Pericardium fibroblast (primary cell): ENCODE measurements at places on chromosomes 16 and 17. TPM values are rescaled to one million over a fixed set of nuclear protein-coding genes. Genes with fewer than 3 reads are reported as not detected.

RAB11FIP4 gene
- total RNA-seq = 0.47 and 20.2 TPM in 2 replicates

AURKB gene
- total RNA-seq = 0.47 and 0.94 TPM in 2 replicates

NLRC3 gene
- not detected in 2 replicates for total RNA-seq

PRR35 gene
- not detected in 2 replicates for total RNA-seq

CD79B gene
- not detected in 2 replicates for total RNA-seq

XAF1 gene
- 9.8 and 14.6 TPM in 2 replicates for total RNA-seq

CX3CL1 gene
- 0.09 and 0.12 TPM in 2 replicates for total RNA-seq

FOXN1 gene
- 0.12 TPM in 1 of 2 replicates, not detected in the other for total RNA-seq

PTX4 gene
- 1.9 TPM in 1 of 2 replicates, not detected in the other for total RNA-seq

SLC38A8 gene
- total RNA-seq = not detected in 2 replicates

TNFRSF17 gene
- not detected in 2 replicates for total RNA-seq

PRR11 gene
- total RNA-seq = 2.0 and 41.4 TPM in 2 replicates

TEX19 gene
- not detected in 2 replicates for total RNA-seq

SLC12A3 gene
- total RNA-seq = not detected in 2 replicates

SYT17 gene
- 1.2 and 1.4 TPM in 2 replicates for total RNA-seq

PRSS36 gene
- total RNA-seq = 0.34 and 1.3 TPM in 2 replicates

SLC5A10 gene
- total RNA-seq = not detected in 2 replicates

RUNDC3A gene
- 0.70 and 0.85 TPM in 2 replicates for total RNA-seq

KRT28 gene
- not detected in 2 replicates for total RNA-seq

SNAI3 gene
- total RNA-seq = not detected in 2 replicates

TRIM72 gene
- 0.68 TPM in 1 of 2 replicates, not detected in the other for total RNA-seq

NUPR1 gene
- total RNA-seq = 58.2 and 72.5 TPM in 2 replicates

DNAAF8 gene
- total RNA-seq = 0.09 and 5.1 TPM in 2 replicates

FLYWCH1 gene
- 27.7 and 33.2 TPM in 2 replicates for total RNA-seq

FXR2 gene
- total RNA-seq = 17.7 and 41.3 TPM in 2 replicates

HOXB2 gene
- 20.5 and 21.0 TPM in 2 replicates for total RNA-seq

KCNJ12 gene
- 1.5 and 5.1 TPM in 2 replicates for total RNA-seq

KRT27 gene
- total RNA-seq = not detected in 2 replicates

RILP gene
- total RNA-seq = 11.3 and 17.4 TPM in 2 replicates

UTS2R gene
- 0.26 TPM in 1 of 2 replicates, not detected in the other for total RNA-seq

ZFPM1 gene
- 2.8 TPM in 2 replicates for total RNA-seq

KRT32 gene
- not detected in 2 replicates for total RNA-seq

TPPP3 gene
- not detected in 2 replicates for total RNA-seq

KRTAP9-4 gene
- not detected in 2 replicates for total RNA-seq

GCGR gene
- not detected in 2 replicates for total RNA-seq

SMIM36 gene
- not detected in 2 replicates for total RNA-seq

FN3KRP gene
- total RNA-seq = 11.9 and 19.6 TPM in 2 replicates

IQCK gene
- total RNA-seq = 14.0 and 16.5 TPM in 2 replicates

PHOSPHO1 gene
- total RNA-seq = 0.12 TPM in 1 of 2 replicates, not detected in the other

GAST gene
- not detected in 2 replicates for total RNA-seq
